ENCODE measurements at places on chromosomes 5 and 9.

GRCh38 chr5:30764704-30765103 lies 428.8 kb upstream of the CDH6 start:
- DNase-seq, result no peak

- DNase-seq, result no peak
These were observed 98.4 kb upstream of the ERCC6L2 start for GRCh38 chr9:95777136-95777535.

GRCh38 chr5:73908846-73909245 lies 282.9 kb downstream of the ARHGEF28 start:
- no peak for DNase-seq

GRCh38 chr5:94544031-94544650 lies 74.3 kb downstream of the KIAA0825 start:
- no peak for DNase-seq

DNA sequence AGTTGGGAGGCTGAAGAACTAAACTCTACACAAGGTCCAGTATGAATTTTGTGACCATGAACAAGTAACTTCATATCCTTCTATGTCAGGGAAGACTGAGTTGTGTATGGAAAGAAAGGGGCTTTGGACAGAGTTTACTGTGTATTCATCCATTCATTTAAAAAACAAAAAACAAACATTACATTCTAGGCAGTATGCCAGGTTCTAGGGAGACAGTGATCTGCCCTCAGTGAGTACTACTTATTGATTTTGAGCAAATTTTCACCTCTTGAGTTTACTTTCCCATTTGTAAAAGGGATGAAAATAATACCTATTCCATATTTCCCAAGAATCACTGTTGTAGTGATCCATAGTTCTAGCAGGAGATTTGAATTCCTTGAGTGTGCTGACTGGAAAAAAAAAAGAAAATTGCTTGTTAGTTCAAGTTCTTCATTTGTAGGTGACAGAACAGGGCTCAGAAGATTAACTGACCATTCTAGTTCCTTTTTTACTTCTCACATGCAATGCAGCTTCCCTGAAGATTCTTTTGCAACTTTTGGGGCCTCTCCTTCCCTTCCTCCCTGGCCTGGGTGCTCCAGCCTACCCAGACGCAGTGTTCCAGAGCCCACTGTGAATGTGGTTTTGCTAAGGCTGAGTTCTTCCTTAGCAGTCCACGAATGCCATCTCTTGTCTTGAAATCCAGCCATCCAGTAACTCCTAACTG lies 2.6 kb upstream of the GAPVD1 start:
- no peak for DNase-seq

- peak; percentile 31 for DNase-seq
These were observed 513 bp downstream of the FAM193B start for GRCh38 chr5:177553671-177554429.

DNA sequence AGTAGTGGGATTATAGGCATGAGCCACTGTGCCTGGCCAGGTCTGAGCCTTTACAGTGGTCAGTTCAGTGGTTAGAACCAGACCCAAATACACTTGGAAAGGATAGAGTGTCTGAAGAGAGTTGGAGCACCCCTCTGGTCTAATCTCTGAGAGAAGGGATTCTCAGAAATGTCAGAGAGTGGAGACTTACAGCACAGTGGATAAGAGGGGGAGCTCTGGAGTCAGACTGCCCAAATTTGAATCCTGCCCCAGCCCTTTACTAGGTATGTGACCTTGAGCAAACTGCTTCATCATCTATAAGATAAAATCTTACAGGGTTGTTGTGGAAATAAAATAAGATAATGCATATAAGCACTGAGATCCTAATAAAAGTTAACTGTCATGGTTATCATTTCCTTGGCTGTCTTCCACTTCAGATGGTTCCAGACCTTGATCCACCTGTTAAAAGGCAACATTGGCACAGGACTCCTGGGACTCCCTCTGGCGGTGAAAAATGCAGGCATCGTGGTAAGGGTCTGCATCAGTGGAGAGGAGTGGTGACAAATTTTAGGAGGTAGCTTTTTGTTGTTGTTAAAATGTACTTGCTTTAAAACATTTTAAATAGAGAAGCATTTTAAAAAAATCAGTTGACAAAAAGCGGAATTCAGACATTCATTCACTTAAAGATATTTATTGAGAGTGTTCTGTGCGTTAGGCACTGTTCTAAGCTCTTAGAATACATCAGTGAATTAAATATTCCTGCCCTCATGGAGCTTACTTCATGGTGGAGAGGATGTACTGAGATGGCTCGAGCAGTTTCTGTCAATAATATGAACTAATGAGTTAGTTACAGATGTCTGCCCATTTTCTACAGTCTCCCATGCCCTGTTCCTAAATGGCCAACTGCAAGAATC lies 16.0 kb downstream of the SLC36A1 start:
- DNase-seq, result no peak

GRCh38 chr5:146474065-146474464 lies 26.9 kb downstream of the TCERG1 start:
- no peak for DNase-seq

GRCh38 chr9:94554078-94554438 lies 825 bp upstream of the PCAT7 start:
- DNase-seq, result no peak

DNA sequence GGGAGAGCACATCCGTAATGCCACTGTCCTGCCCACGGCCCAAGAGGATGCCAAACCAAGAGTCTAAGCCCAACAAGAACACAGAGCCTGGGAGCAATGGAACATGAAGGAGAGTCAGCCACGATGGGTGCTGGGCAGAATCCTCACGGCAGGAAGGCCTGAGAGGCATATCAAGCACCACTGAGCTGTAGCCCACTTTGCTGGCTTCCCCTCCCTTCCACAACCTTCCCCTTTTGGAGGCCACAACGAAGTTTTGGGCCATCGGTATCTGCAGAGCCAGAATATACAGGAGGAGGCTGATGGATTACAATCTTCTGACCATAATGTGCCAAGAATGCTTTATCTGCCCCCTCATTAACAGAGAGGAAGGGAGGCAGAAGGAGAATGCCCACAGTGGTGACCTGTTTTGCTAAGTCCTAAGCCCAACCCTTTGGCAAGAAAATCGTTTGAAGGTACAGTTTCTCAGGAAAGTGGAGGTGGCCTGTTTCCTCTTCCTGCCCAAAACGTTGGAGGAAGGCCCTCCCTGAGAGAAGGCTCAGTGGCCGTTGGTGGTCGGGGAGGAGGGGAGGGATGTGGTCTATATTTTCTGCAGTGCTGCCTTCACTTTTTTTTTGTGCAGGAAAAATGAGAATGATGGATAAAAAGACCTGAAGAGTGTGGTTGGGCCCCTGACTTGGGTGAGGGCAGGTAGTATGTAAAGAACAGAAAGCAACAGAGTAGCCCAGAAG lies 26.2 kb downstream of the MACROH2A1 start:
- DNase-seq, result no peak

DNA sequence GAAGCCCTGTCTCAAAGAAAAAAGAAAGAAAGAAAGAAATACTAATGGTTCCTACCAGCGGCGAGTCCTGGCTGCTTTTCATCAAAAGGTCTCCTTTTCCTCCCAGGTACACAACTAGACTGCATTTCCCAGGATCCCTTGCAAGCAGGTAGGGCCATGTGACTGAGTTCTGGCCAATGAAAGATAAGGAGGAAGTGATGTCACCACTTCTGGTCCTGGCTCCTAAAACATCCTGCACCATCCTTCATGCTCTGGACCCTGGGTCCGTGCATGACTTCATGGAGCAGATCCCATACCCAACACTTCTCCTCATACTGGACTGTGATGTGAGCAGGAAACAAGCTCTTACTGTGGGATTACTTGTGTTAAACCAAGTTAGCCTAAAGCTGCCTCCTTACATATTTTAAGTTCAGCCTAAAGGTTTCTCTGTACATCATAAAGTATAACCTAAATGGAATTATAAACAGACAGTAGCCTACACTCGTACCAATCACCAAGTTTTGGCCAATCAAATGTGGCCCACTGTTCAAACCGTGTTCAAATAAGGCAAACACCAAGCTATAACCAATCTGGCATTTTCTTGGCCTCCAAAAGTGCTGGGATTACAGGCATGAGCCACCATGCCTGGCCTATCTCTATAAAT lies 30.2 kb upstream of the FUBP3 start:
- no peak for DNase-seq

- no peak for DNase-seq
These were observed 197.7 kb upstream of the DAP start for GRCh38 chr5:10958728-10959127.

GRCh38 chr9:23538461-23539003 lies 287.5 kb downstream of the ELAVL2 start:
- DNase-seq, result no peak

DNA sequence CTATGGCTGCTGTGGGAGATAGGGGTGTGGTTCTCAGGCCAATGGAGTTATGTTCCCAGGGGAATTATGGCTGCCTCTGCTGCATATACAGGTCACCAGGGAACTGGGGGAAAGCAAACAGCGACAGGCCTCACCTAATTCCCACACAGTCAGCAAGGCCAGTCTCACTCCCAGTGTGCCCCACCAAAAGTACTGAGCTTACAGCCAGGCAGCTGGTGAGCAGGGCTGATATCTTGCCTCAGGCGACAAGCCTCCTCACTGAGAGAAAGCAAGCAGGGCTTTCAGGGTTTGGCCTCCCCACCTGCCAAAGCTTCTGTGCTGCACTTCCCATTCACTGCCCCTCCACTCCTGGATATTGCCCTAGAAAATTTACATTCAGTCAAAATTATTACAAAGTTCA lies 273.8 kb upstream of the TARS1 start:
- no peak for DNase-seq

DNA sequence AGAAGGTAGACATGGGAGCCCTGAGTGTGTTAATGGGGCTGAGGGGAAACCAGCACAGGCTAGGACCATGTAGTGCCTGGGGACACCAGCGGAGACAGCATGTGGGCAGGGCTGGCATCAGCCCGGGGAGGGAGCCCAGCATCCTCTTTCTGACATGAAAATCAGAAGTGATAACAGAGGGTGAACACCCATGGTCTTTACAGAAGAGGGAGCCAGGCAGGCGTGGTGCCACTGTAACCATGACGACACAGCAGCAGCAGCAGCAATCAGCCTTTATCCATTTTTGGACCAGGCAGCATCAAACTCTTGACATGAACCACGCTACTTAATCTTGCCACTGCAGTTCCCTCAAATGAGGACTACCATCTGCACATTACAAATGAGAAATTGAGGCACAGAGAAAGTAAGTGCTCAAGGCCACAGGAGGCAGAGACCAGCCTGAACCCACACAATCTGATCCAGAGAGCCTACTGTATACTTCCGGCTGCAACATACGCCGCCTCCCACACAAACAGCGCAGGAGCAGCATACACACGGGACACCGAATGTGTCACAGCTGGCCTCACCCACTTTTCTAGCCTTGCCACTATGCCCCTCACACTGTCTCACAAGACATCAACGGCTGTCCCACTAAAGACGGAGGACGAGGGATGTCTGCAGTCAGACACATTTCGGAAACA lies 23.8 kb downstream of the CAMSAP1 start:
- no peak for DNase-seq

- DNase-seq, result no peak
These were observed 330.6 kb downstream of the EBF1 start for GRCh38 chr5:158769079-158769478.

DNA sequence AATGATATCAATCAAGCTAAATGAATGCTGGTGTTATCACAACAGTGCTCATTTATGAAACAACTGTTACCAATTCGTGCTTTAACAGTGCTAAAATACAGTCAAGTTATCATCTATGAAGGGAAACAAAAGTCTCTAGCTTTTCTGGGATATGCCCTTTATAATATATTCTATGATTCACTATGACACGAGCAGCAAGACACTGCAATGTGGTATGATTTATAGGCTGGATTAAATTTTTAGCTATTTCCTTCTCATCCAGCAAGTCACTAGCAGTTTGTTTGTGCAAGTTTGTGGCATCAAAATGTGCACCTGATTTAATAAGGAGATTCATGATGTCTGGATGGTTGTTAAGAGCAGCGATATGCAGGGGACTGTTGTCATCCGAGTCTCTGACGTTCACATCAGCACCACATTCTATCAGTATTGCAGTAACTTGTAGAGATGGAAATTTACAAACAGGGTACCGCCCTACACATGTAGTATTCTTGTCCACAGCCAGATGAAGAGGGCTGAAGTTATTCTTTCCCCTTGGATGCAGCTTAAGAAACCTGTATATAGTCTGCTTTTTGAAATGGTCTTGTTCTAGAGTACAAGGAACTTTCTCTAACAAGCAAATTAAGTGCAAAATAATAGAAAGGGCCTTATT lies 20.3 kb downstream of the FEM1C start:
- no peak for DNase-seq

- DNase-seq, result no peak
These were observed 138.8 kb downstream of the LIFR start for GRCh38 chr5:38417658-38418017.

DNA sequence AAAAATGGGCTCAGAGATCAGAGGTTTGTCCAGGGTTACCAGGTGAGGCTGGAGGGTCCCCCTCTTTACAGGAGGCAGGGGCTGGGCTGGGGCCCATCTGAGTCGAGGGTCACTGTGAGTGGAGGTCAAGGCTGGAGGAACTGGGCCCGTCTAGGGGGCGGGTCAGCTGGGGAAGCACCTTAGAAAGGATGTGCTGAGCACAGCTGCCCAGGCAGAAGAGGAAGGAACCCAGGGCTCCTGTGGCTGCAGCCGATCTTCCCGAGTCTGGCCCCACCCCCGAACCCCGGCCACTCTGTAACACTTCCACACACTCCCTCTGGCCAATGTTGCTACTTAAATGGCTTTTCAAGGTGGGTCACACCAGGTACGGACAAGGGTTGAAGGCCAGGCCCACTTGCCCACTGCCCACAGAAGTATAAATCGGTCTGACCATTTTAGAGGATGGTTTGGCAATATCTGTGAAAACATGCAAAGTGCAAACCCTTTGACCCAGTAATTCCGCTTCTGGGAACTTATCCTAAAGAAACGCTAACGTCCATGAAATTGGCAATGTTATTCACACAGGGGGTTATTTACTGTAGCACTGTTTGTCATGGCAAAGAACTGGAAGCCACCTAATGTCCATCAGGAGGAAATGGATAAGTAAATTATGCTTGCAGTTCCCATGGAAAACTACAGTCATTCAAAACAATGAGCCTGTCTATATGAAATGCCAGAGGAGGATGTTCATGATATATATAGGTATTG lies 30.5 kb upstream of the EEIG1 start:
- no peak for DNase-seq

GRCh38 chr9:131673531-131673930 lies 66.3 kb downstream of the RAPGEF1 start:
- no peak for DNase-seq

GRCh38 chr5:171308453-171309275 lies at the start of gene TLX3:
TLX3 (plus strand) TSS chr5:171309248; CDS start chr5:171309366, 118 bp downstream.
- no peak for DNase-seq

- no peak for DNase-seq
These were observed 83.3 kb downstream of the SUSD1 start for GRCh38 chr9:112091810-112092209.

DNA sequence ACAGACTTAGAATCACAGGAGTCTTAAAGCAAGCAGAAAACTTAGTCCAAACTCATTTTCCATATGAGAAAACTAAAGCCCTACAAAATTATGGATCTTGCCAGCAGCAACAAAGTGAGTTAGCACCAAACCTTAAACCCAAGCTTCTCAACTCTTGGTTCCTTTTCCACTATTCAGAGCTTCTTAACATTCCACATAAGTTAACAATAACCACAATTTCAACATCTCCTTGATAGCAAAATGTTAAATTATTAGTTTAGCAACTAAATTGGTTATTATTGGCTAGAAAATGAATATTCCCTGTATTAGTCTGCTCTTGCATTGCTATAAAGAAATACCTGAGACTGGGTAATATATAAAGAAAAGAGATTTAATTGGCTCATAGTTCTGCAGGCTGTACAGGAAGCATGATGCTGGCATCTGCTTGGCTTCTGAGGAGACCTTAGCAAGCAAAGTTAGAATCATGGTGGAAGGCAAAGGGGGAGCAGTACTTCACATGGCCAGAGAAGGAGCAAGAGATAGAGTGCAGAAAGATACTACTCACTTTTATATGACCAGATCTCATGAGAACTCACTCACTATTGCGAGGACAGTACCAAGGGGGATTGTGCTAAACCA lies 26.2 kb upstream of the ARSB start:
- DNase-seq, result no peak
